ENCODE measurements at places on chromosomes 1 and 21.

- DNase-seq, result no peak
These were observed 21.6 kb upstream of the GPR137B start for GRCh38 chr1:236120721-236121153.

DNA sequence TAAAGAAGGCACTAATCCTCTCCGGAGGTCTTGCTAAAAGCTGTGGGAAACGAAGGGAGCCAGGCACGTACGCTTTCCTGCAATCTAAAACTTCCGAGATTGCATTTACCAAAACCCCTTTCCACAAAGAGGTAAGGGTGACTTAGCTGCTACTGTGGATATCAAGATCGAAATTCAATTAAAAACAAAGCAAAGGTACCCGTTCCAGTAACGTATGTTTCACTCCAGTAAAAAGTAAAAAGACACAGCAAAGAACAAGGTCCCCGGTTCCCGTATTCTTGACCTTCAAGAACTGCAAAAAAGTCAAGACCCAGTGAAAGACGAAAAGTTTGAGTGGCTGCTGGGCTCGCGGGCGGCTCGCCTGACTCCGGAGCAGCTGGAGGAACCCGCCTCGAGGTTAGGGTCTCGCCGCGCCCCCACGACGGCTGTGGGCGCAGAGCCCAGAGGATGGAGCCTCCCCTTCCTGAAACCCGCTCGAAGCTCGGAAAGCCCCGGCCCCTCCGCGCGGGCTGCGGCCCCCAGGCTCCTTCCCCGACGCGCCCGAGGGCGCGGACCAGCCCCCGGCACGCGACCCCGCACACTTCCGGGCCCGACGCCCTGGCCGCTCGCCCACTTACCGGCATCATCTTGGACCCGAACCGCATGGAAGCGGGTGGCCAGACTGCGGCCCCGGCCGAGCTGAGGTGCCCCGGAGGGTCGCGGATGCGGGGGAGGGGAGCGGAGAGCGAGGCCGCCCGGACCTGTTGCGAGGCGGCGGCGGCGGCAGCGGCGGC, 524 bp downstream of the TP53BP2 start:
- no peak for DNase-seq

- DNase-seq, result no peak
These were observed 10.9 kb downstream of the TNFRSF25 start for GRCh38 chr1:6454856-6455751.

DNA sequence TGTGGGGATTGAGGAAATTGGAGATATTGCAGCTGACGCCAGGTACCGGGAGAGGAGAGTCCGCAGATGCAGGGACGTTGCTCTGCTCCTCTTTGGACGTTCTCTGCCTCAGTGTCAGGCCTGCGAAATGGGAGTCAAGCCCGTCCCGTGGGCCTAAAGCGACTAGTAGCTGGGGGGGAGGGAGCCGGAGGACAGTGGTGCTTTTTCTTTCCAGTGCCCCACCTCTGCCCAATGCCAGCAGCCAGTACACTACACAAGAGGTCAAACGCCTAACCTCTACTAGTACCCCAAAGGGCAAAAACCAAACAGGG, 413.6 kb upstream of the ESRRG start:
- DNase-seq, result no peak

- DNase-seq, result no peak
These were observed 148.7 kb downstream of the PLA2G4A start for GRCh38 chr1:186977266-186977957.

DNA sequence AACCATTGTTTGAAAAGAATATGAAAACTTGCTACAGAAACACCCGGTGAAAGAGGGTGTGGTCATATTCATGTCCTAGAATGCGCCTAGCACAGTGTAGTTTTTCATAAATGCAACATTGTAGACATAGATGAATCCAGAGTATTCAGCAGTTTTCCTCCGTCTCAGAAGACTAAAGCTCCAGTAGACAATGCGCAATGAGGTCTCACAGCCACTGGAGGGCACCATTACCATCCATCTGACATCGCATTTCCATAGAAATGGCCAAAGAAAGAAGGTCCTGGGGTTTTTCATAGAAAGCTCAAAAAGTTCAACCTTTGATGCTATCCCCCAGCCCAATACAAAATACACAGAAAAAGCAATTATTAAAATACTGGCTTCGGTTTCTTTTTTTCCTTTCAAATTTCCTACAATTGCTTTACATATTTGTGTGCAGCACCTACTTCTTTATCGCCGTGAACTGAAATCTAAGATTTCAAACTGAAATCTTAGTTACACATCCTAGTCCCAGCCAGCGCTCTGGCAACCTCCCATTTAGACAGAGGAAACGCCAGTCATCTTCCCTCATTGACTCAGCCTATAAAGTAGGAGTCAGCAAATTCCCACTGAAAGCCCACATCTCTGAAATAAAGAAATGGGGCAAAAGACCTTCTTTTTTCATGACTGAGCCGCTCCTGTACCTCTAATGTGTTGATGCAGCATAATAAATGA, 3.9 kb upstream of the CD58 start:
- no peak for DNase-seq

Measured in BJ (cell line).